ENCODE measurements at places on chromosomes 1 and 21. TPM values are rescaled to one million over a fixed set of nuclear protein-coding genes. Genes with fewer than 3 reads are reported as not detected.
A peak's percentile ranks its signal among the peaks of the same experiment; 100 is the strongest.

DNA sequence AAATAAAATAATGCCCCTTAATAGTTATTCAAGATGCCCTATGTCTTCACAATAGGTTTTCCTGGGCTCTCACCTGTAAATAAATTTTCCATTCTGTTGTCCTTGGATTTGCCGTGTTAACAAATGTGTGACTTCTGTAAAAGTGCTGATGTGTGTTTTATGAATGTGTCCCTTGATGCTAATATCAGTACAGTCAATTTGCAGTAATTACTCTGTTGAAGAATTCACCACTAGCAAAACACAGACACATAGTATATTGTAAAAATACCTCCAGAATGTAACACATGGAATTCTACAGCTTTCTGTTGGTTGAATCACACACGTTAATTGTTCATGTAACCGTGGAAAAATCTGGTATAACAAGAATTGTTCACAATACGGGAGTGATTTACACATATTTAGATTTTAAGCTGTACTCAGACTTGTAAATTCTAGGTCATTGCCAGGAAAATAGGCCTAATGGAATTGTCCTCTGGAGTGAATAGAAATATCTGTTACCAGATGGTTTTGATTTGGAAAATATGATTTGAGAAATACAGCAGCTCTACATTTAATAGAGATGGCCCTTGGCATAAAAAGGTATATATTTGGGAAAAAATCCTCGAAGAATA, 36.7 kb upstream of the KCNK2 start:
- no peak overlapping the region for H3K27ac ChIP-seq
- H3K36me3 ChIP-seq: no peaks in the 10 kb centered on the region
- H3K4me1 ChIP-seq: no peaks in the 10 kb centered on the region
- no peak overlapping the region for H3K4me3 ChIP-seq
- no peaks in the 10 kb centered on the region for H3K27me3 ChIP-seq
- no peak for DNase-seq

DNA sequence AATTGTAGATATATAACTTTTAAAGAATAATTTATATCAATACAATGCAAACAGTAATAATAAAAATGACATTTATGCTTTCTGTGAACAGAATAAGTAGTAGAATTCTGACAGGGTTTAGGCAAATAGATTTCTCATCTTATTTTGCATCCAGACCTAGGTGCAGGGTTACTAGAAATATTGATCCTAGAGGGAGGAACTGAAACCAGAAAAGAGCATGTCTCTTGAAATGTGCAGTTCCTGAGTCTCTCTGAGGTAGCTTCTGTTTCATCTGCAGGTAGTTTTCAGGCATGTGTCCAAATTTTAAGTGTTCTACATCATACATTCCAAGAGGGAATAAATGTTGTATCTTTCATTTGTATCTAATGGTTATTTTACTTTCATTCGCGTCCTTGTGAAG, 631.9 kb upstream of the ADGRL4 start:
- H3K27me3 ChIP-seq: peaks cover 3% of the 10 kb centered on the region
- H3K4me3 ChIP-seq: no peak overlapping the region
- H3K4me1 ChIP-seq: no peaks in the 10 kb centered on the region
- H3K36me3 ChIP-seq: no peaks in the 10 kb centered on the region

DNA sequence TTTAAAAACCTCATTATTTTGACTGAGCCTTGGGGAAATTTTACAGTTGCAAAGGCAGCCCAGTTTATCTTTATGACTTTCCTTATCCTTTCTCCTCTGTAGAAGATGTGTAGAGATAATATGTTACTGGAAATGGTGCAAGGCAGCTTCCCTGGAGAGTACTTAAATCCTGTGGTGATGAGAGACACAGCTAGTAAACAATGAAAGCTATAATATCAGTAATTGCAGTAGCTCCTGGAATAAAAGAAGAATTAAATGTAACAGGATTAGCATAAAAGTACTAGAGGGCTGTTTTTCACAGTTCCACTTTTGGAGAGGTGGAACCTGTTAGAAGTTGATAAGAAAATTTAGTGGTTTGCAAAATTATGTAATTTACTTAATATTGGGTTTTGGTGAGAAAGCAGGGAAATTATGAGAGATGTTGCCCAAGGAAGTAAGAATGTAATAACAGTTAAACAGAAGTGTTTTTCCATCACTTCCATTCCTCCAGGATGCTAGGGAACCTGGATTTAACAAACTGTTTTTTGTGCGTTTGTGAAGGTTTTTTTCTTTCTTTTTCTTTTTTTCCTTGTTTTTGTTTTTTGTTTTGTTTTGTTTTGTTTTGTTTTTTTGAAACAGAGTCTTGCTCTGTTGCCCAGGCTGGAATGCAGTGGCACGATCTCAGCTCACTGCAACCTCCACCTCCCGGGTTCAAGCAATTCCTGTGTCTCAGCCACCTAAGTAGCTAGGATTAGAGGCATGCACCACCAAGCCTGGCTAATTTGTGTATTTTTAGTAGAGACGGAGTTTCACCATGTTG, 15.7 kb upstream of the EDEM3 start:
- no peak overlapping the region for H3K4me3 ChIP-seq
- H3K4me1 ChIP-seq: no peaks in the 10 kb centered on the region
- no peak for DNase-seq
- no peaks in the 10 kb centered on the region for H3K36me3 ChIP-seq
- no peak overlapping the region for H3K27ac ChIP-seq

DNA sequence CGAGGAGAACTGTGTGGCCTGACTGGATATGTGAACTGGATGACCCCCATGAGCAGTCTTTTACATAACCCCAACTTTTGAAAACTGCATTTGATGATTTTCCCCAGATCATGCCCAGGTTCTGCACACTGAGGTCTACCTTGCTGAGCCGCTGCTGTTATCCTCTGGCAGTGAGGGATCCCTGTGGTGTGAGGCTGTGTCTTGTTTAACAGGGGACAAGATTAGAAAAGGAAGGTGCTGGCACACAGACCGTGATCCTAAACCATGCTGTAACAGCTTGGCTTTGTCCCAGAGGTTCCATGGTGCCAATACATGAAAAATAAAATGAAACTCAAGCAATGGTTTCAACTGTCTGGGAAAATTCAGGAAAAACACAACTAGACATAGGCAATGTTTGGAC, 134.2 kb downstream of the ZZZ3 start:
- peaks cover 6% of the 10 kb centered on the region for H3K4me1 ChIP-seq
- no peak overlapping the region for H3K4me3 ChIP-seq
- H3K27ac ChIP-seq: no peak overlapping the region
- no peak for DNase-seq

DNA sequence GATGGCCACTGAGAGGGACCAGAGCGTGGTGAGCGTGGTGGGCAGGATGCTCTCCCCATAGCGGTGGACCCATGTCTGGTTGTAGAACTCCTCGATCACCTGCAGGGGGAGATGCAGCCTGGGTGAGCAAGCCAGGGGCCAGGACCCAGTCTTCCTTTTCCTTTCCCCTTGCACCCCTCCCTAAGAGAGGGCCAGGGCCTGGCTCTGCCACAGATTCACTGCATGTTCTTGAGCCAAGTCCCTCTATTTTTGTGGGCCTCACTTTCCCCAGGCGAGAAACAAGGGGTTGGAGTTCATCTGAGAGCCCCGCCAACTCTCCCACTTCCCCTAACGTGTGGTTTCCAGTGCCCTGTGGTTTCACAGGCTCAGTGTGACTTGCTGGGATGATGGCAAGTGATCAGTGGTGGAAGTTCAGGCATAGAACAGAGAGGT, 27.5 kb downstream of the SLC2A1 start:
- H3K4me1 ChIP-seq: peaks cover 22% of the 10 kb centered on the region
- H3K27ac ChIP-seq: peak overlapping the region; percentile 95
- H3K36me3 ChIP-seq: peaks cover 32% of the 10 kb centered on the region
- H3K4me3 ChIP-seq: peak overlapping the region; percentile 28

RGSL1 gene
- total RNA-seq: not detected

DNA sequence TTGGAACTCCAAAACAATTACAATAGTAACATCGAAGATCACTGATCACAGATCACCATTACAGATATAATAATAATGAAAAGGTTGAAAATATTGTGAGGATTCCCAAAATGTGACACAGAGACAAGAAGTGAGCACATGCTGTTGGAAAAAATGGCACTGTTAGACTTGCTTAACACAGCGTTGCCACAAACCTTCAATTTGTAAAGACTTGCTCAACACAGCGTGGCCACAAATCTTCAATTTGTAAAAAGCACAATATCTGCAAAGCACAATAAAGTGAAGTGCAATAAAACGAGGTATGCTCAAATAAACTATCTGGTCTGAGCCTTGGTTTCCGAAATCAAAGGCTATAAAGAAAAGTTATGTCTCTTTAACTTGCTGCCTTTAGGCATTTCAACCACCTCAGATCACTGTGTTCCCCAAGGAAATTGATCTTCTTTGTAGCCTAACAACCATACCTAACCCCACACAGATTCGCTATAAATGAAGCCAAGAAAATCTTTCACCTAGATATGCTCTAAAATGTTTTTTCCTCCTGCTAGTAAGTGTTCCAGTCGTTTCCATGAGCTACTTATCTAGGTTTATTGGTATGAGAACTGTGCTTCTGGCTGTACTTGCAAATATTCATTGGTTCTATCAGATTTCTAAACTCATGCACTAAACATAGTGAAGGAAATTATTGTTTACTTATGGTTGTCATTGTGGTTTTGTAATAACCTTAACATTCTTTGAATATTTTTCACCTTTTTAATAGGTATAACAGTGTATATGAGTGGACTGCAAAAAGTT, 13.1 kb upstream of the LPGAT1 start:
- no peak overlapping the region for H3K27ac ChIP-seq
- peaks cover 3% of the 10 kb centered on the region for H3K27me3 ChIP-seq
- no peak for DNase-seq
- no peaks in the 10 kb centered on the region for H3K36me3 ChIP-seq

SPRR1A gene
- total RNA-seq: 36.3 TPM

DNA sequence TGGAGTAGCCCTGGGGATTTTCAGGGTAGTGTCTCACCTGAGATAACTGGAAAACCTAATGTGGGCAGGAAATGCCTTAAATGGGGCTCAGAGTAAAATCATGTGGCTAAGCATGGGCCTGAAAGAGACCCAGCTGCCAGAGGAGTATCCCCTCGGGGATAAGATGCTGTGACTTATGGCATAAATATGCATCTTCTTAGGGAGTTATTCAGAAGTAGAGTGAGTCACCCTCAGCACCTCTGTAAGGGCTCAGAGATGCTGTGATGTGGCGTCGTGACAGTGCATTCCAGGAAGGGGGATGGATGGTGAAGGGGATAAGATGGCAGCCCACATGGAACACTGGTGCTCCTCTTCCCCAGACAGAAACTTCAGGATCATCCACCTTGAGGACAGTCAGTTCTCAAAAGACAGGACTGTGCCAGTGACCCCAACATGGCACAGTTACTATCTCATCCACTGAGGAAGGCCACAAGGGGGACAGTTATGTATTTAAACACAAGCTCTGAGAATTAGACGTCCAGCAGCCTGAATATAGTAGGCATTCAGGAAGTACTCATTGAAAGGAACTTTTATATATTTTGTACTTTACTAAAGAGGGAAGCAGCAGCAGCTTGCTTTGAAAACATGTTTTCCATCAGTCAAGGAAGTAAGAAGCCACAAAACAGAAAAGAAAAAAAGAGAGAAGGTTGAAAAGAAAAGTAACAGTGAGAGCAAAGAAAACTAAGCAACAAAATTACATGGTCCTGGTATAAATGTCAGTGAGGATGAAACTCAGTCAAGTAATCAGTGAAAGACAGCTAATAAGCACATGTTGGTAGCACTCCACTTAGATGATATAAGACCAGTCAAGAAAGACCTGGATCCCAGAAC, 8.3 kb downstream of the IL24 start:
- H3K4me1 ChIP-seq: peaks cover 4% of the 10 kb centered on the region
- H3K27me3 ChIP-seq: peaks cover 71% of the 10 kb centered on the region
- no peaks in the 10 kb centered on the region for H3K36me3 ChIP-seq
- H3K4me3 ChIP-seq: peak overlapping the region; percentile 19
- no peak for DNase-seq

PRAMEF20 gene
- total RNA-seq: not detected

GRCh38 chr1:85146972-85147359, 53.9 kb downstream of the SYDE2 start:
- H3K36me3 ChIP-seq: no peaks in the 10 kb centered on the region
- DNase-seq: no peak
- no peak overlapping the region for H3K4me3 ChIP-seq
- H3K27me3 ChIP-seq: no peaks in the 10 kb centered on the region

GRCh38 chr1:7478142-7478790, 292.8 kb upstream of the VAMP3 start:
- no peak overlapping the region for H3K27ac ChIP-seq
- H3K36me3 ChIP-seq: no peaks in the 10 kb centered on the region
- DNase-seq: no peak
- peaks cover 5% of the 10 kb centered on the region for H3K4me1 ChIP-seq
- H3K4me3 ChIP-seq: no peak overlapping the region

- H3K36me3 ChIP-seq: peaks cover 8% of the 10 kb centered on the region
- no peaks in the 10 kb centered on the region for H3K27me3 ChIP-seq
- H3K4me1 ChIP-seq: peaks cover 30% of the 10 kb centered on the region
- peak overlapping the region; percentile 93 for H3K27ac ChIP-seq
Measured at GRCh38 chr1:229624521-229625070, 1.3 kb downstream of the TAF5L start.

GRCh38 chr1:31818206-31818605, 2.4 kb upstream of the SPOCD1 start:
- H3K36me3 ChIP-seq: no peaks in the 10 kb centered on the region
- no peak overlapping the region for H3K27ac ChIP-seq
- no peaks in the 10 kb centered on the region for H3K4me1 ChIP-seq
- H3K4me3 ChIP-seq: no peak overlapping the region
- no peaks in the 10 kb centered on the region for H3K27me3 ChIP-seq
